ENCODE measurements at places on chromosomes 11 and 22.

DNA sequence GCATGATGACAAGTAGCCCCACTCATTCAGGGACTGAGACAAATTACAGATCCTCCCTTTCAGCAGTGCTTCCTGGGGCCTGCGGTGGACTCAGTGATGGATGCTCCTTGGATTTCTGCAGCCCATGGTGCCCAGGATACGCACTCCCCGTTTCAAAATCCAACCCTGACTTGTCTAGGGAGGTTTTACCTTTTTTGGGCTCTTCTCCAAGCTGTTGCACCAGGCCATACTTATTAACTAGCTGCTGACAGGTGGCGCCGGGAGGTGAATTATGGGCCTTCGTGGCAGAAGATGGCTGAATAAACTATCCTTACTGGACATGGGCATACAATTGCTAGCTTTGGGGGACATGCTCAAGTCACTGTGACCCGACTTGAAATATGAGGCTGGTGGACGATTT, 324.3 kb upstream of the SYN3 start:
- no peak for DNase-seq

DNA sequence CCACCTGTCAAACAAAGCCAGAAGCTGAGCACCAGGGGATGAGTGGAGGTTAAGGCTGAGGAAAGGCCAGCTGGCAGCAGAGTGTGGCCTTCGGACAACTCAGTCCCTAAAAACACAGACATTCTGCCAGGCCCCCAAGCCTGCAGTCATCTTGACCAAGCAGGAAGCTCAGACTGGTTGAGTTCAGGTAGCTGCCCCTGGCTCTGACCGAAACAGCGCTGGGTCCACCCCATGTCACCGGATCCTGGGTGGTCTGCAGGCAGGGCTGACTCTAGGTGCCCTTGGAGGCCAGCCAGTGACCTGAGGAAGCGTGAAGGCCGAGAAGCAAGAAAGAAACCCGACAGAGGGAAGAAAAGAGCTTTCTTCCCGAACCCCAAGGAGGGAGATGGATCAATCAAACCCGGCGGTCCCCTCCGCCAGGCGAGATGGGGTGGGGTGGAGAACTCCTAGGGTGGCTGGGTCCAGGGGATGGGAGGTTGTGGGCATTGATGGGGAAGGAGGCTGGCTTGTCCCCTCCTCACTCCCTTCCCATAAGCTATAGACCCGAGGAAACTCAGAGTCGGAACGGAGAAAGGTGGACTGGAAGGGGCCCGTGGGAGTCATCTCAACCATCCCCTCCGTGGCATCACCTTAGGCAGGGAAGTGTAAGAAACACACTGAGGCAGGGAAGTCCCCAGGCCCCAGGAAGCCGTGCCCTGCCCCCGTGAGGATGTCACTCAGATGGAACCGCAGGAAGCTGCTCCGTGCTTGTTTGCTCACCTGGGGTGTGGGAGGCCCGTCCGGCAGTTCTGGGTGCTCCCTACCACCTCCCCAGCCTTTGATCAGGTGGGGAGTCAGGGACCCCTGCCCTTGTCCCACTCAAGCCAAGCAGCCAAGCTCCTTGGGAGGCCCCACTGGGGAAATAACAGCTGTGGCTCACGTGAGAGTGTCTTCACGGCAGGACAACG, 11.7 kb downstream of the CXCR5 start:
- DNase-seq, result no peak

GRCh38 chr11:26507229-26507628, 64.8 kb downstream of the MUC15 start:
- no peak for DNase-seq

GRCh38 chr11:114059278-114059983, at the start of gene ZBTB16:
Gene ZBTB16 (plus strand): TSS chr11:114059711. CDS start chr11:114063301, 3,590 bp downstream.
- no peak for DNase-seq

GRCh38 chr11:69918231-69918937, 99.2 kb upstream of the FGF3 start:
- no peak for DNase-seq

DNA sequence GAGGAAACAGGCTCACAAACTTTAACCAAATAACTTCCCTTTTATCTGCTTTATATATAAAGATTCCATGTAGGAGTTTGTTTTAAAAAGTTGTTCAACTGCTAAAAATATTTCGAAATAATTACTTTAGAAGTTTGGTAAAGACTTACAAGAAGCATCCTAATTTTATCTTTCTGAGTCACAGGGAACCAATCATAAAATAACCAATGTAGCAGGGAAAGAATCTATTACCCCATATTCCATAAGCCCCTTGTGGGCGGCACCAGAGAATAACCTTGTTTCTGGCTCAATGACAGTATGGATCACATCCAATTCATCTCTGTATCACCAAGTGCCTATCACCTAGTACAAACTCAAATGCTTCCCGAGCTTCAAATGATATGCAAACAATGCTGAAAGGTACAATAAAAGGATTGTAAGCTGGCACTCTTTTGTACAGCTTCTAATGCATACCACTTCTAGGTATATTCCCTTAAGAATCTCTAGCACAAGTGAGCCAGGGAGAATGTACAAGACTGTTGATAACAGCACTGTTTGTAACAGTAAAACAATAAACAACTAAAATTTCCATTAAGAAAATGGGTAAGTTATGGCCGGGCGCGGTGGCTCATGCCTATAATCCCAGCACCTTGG, 158.4 kb downstream of the ATG16L2 start:
- DNase-seq, result no peak

DNA sequence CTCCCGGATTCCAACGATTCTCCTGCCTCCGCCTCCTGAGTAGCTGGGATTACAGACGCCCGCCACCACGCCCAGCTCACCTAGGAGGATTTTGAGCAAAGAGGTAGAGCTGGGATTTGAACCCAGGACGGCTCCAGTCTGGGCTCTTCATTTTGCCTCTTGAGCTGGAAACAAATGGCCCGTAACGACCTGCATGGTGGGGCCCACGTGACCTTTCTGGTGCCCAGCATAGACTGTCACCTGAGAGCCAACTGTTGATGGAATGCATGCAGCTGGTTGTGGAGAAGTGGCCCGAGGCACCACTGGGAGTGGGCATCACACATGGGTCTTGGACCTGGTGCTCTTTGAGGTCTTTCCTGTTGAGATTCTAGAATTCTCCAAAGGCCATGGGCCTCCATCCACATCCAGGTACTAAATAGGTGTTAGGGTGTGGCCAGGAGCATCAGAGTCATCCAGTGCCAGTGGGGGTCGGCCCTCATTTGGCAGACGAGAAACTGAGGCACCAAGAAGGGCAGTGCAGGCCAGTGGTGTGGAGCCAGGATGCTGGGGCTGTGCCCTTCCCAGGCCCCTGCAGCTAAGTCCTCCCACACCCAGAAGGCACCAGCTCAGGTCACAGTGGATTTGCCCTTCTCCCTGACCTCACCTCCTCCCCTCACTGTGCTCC, 3.9 kb downstream of the ATF4 start:
- no peak for DNase-seq

GRCh38 chr11:134677891-134678551, 266.0 kb upstream of the B3GAT1 start:
- no peak for DNase-seq

DNA sequence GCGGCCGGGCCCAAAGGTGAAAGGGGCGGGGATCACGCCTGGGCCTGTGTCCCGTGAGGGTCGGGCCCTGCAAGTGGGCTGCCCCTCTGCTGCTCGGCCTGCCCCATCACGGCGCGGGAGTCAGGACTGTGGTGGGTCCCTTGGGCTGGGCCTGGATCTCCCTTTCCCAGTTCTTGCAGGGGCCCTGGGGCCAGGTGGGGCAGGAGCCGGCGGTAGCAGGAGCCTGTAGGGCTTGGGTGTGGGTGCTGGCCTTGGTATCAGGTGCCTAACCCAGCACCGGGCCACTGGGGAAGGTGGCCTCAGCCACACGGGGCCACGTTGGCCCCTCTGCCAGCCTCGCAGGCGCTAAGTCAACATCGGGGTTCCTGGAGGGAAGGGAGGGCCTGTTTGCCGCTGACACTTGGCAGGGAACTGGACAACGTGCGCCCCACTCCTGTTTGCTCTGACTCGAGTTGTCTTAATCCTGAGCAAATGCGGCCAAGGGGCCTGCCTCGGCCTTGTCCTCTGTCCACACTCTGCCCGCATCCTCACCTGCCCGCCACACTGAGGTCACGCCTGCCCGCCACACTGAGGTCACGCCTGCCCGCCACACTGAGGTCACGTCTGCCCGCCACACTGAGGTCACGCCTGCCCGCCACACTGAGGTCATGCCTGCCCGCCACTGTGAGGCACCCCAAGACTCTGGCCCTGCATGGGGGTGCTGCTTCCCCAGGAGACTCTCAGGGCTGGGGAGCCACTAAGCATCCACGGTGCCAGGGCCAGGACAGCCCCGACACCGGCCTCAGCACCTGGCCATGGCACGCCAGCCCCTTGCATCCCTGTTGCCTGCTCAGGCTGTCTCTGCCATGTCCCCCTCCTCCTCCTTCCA, 14.2 kb upstream of the MUC5B start:
- DNase-seq, result no peak

DNA sequence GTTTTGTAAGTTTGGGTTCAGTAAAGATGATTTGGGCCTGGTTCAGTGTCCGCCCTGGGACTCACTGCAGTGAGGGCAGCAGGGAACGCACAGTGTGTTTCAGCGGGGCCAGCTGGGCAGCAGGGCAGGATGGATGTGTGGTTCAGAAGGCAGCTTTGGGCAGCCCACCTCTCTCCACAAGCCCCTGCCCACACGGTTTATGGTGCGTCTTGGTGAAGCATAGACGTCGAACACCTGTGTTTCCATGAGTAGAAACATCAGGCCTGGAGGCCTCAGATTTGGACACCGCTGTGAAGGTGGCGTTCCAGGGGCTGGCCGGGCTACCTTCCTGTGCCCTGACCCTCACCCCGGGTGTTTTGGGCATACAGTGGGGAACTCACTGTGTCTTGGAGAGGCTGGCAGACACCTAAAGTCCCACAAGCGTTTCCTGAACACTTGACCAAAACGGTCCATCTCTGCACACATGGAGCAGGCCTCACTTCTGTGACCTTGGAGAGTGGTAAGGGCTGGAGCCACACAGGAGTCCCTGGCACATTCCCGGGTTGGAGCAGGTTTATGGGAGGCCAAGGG, 59.0 kb downstream of the ST14 start:
- DNase-seq, result no peak

- DNase-seq, result no peak
Measured at GRCh38 chr11:94794287-94795168, 26.4 kb downstream of the AMOTL1 start.

DNA sequence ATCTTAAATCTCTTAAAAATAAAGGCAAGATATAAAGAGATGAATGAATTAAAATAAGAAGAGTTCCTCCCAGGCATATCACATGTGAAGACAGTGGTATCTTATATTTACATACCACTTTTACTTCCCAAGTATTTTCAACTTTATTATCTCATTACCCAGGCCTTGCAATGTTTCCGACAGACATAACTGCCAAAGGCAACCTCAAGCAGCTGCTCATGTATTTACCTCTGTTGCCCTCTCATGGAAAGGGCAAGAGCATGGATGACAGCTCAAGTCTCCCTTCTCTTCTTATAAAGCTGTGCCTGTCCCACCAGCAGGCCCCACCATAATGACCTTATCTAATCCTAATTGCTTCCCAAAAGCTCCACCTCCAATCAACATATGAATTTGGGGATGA, 894.2 kb downstream of the NTM start:
- no peak for DNase-seq

GRCh38 chr11:92829671-92830070, 139.8 kb upstream of the MTNR1B start:
- no peak for DNase-seq

- DNase-seq, result no peak
Measured at GRCh38 chr22:44627521-44628139, 74.4 kb upstream of the PRR5 start.

- DNase-seq, result no peak
Measured at GRCh38 chr11:65444314-65445051, 21.9 kb downstream of the NEAT1 start.

GRCh38 chr22:36936362-36937116, 23.1 kb downstream of the CSF2RB start:
- no peak for DNase-seq

- peak; percentile 49 for DNase-seq
Measured at GRCh38 chr11:8229299-8230177, 34.1 kb downstream of the LMO1 start.

All from NCI-H2081 treated with DMSO at 0.1 percent for 48 hours (cell line).